ENCODE measurements at places on chromosomes 13 and 19. TPM values are rescaled to one million over a fixed set of nuclear protein-coding genes. Genes with fewer than 3 reads are reported as not detected.

DKKL1 gene
- total RNA-seq: 0.79 TPM

ZNF665 gene
- 12.2 TPM for total RNA-seq

ZNF730 gene
- total RNA-seq: 27.9 TPM

NFIC gene
- total RNA-seq: 1.8 TPM

SPINT2 gene
- total RNA-seq: 82.2 TPM

HSD17B14 gene
- total RNA-seq: 1.8 TPM

LGALS7 gene
- total RNA-seq: not detected

CPAMD8 gene
- total RNA-seq: 1.2 TPM

CNN1 gene
- total RNA-seq: not detected

EML2 gene
- 47.5 TPM for total RNA-seq

FCER2 gene
- total RNA-seq: 4.6 TPM

SLAIN1 gene
- 16.4 TPM for total RNA-seq

ATP11A gene
- total RNA-seq: 23.1 TPM

Measured in OCI-LY7 (cell line).